ENCODE measurements at places on chromosomes 16 and 17.
A peak's percentile ranks its signal among the peaks of the same experiment; 100 is the strongest.

DNA sequence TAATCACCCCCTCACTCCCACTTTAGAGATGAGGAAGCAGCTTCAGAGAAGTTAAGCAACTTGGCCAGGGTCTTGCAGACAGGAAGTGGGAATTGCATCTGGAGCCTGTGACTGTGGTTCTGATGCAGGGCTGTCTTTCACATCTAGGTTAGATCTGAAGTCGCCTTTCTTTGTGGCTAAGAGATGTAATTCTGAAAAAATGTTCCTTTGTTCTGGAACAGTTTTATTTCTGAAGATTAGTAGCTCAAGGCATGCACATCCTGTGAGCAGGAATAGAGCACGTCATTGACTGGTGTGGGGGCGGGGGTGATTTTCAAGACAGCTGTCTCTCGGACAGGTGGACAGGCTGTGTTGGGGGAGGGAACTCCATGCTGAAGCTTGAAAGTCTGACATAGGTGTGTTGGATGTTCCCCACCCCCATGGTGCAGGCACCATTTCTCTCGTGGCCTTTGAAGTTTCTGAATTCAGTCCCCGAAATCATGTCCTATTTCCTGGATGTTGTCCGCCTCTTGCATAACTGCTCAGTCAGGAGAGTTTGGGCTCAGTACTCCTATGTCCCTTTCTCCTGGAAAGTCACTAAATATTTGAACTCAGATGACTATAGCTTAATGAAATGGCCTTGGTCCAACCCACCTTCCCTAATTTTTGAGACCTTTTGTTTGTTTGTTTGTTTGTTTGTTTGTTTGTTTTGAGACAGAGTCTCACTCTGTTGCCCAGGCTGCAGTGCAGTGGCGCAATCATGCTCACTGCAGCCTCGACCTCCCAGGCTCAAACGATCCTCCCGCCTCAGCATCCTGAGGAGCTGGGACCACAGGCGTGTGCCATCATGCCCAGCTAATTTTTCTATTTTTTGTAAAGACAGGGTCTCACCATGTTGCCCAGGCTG lies 21.0 kb upstream of the HERPUD1 start:
- no peak for DNase-seq

GRCh38 chr17:64117981-64118979 lies 11.7 kb downstream of the ERN1 start:
- DNase-seq, result no peak

DNA sequence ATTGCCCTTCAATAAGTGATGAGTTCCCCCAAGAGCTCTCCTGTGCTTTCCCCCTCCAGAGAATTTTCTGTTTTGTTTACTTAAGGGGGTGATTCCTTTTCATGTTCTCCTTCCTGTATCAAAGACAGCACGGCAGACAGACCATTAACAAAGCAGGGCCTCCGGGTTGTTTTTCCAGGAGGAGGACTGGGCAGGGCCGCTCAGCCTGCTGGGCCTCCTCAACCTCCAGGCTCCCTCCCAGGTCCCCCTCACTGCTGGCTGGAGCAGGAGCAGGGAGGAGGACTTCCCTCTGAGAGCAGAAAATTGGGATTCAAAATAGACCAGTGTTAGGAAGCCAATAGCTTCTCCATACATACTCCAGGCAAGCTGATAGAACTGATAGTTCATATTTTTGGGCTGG lies 20.4 kb downstream of the SDK2 start:
- no peak for DNase-seq

DNA sequence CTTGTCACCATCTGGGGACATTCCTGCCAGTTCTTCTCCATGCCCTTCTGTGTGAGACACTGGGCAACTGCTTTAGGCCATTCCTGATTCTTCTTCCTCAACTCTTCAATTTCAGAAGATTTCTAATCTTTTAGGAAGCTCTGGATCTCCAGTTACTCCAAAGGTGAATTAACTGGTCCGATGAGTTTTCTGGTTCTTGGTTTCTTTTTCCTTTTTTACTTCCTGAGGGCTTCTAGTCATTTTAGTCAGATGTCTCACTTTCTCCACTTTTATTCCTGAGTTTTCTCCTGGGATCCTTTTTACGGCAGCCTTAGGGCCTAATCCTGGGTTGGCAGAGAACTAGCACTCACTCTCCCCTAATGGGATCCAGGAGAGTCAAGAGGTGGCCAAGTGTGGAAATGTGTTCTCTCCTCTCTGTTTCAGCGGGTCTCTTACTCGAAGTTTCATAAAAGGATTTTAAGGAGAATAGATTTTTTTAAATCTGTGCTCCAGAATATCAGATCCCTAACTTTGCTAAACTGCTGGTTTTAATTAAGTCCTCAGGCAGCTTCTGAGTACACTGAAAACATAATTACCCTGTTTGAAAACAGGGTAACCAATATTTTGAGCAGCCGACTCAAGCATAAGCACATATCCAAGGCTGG lies 107.6 kb downstream of the RMI2 start:
- DNase-seq, result no peak

GRCh38 chr17:64281962-64282752 lies 19.1 kb upstream of the TEX2 start:
- DNase-seq, result peak; percentile 39

DNA sequence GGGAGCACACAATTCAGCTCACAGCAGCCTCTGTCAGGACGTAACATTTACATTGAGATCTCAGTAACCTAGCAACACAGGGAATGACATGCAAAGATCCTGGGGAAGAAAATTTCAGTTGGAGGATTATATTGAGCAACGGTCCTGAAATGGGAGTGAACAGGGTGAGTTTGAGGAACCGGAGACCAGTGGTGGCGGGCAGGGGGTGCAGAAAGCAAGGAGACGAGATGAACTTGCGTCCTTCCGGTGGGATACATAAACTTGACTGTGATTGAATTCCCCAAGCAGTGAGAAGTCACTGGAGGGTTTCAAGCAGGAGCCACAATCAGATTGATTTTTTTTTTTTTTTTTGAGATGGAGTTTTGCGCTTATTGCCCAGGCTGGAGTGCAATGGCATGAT lies 51.5 kb downstream of the SHISA6 start:
- no peak for DNase-seq

- DNase-seq, result no peak
These were observed 1.8 kb upstream of the RARA start for GRCh38 chr17:40307001-40307730.

GRCh38 chr17:66496306-66496705 lies 193.9 kb downstream of the PRKCA start:
- no peak for DNase-seq

DNA sequence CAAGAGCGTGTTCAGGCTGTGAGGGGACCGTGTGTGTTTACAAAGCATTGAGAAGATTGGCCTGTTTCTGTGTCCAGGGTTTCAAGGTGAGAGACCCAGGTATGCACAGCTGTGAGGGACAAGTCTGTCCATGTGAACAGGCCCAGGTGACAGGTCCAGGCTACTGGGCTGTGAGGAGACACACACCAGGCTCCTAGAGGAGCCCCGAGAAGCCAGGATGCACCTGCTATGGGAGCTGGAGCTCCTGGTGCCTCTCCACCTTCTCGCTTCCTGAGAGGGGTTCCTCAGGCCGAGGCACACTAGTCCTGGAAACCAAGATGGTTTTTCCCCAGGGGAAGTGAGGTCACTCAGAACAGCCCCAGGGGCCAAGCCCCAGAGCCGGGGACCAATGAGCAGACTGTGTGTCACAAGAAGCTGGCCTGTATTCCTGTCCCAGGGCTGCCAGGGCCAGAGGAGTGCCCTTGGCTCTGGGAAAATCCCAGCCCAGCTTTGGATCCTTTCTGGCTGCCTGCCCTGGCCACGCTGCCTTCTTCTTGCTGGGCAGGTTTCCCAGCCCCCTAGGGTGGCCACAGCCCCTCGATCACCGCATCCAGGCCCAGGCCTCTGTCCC lies 153.4 kb upstream of the PLCG2 start:
- no peak for DNase-seq

DNA sequence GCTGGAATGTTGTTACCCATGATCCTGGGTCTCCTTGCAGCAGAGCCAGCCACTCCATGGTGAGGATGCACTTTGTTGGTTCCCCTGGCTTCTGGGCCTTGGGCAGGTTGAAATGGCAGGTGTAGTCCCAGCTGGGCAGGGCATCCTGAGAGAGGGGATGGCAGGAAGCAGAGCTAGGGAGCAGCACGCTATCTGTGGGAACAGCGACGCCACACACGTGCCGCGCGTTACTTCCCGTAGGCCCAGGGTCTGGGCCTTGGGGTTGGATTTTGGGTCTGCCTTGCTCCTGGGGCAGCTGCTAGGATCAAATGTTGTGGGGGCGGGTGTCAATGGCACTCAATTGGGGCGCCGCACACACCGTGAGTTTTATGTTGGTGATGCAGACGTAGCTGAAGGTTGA lies 368.0 kb downstream of the CPPED1 start:
- no peak for DNase-seq

GRCh38 chr17:72430611-72431432 lies 310.0 kb downstream of the SOX9 start:
- no peak for DNase-seq

- peak; percentile 44 for DNase-seq
These were observed 28.3 kb downstream of the VPS35L start for GRCh38 chr16:19583665-19584300.

DNA sequence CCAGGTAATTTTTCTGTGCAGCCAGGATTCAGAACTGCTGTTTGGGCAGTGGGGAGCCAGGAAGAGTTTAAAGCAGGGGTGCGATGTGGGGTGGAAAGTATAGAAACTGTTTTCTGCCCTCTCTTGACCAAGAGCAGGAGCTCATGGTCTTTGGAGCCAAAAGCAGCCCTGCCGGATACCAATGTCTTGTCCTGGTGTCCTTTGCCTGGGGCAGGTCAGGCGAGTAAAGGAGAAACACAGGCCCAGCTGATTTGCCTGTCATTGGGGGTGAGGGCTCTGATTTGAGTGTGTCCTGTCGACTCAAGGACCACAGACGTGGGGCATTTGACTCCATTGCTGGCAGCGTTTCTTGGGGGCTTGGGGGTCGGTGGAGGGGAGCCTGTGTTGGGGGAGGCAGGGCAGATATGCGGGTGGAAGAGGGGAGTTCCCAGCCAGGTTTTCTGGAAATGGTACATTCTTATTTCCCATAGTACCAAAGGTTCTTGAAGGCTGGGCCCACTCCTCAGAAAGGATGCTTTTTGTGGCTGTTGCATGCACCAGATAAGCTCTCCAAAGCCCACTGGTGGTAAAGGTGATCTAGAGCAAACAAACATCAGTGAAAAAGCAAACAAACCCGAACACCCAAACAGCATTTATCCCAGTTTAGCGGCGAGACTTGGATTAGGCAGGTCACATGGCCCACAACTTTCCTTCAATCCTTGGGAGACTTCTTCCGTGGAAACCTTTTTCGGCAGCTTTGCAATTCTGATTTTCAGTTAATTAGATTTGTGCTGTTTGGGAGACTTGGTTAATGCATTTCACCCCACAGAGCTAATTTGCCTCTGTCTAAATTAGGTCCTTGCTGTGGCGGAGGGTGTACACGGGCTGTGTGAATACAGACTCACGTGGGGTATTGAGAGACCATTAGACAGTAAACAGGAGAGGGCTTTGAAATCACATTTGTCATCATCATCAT lies 59.0 kb downstream of the MSI2 start:
- DNase-seq, result no peak

- no peak for DNase-seq
These were observed 30.6 kb upstream of the FAAP100 start for GRCh38 chr17:81582749-81583148.

GRCh38 chr17:76408037-76408849 lies 23.8 kb downstream of the SPHK1 start:
- DNase-seq, result peak; percentile 72

DNA sequence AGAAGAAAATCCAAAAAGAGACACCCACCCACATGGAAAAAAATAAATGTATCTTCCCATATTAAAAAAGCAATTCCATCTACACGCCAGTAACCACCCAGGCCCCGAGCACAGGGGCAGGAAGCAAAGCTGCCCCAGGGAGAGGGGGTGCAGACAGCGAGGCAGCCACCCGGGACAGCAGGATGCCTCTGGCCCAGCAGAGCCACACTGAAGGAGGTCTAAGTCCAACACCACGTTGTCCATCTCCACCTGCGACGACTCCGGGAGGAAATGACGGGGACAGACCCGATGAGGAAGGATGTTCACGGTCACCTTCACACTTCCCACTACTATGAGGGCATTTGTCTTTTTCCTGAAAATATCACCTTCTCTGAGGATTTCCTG lies 14.4 kb upstream of the CYTH1 start:
- DNase-seq, result no peak

DNA sequence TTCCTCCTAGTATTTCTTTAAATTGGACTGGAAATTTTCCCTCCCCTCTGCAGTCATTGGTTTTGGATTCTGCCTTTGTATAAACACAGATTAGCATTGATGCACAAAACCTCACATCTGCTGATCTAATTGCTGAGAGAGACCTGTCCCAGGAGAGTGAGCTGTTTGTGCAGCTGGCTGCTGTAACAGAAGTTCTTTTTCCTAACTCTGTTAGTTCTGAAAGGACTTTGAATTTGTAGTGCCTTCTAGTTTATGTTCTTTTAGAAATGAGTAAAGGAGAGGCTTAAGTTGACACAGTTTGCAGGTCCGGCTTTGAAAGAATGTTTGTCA lies 45.2 kb upstream of the KPNB1 start:
- no peak for DNase-seq

DNA sequence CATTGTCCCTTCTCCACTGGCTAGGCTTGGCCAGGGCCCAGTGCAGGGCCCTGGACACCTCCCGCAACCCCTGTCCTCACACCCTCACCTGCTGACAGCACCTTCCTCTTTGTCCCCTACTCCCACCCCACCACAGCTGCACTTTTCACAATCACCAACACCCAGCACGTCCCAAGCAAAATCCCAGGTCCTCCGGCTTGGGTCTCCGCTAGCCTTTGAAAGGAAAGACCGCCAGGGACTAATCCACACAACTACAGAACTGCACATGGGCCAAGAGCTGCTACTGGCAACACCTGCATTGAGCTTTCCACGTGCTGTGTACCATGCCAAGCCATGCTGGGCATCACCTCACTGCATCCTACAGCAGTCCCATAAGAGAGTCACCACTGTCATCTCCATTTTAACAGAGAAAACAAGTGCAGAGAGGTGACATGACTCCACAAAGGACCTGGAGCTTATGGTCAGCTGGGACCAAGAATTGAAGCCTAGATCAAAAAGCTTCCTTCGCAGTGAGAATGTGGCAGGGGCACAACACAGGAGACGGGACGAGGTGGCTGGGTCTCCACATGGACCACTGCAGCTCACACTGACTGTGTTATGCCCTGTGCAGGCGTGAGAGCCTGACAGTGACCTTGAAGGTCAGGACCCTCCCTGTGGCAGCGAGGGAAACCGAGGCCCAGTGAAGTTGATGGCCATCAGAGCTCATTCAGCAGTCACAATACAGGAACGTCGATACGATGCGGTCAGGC lies 22.5 kb downstream of the FBXO31 start:
- DNase-seq, result no peak

DNA sequence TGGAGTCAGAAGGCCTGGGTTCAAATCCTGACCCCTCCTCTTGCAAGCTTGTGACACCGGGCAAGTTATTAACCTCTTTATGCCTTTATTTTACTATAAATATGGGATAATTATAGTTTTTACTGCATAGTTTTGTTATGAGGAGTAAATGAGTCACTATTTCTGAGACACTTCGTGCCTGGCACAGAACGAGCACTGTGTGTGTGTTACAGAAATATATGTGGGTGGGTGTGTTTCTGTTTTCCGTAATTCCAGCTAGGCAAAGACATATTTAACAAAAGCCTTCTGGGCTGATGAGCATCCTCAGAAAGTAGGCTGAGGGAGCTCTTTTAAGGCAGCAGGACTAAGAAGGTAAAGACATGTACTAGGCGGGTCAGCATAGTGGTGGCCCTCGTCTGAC lies 417.9 kb downstream of the MAF start:
- no peak for DNase-seq

GRCh38 chr16:23999663-24000062 lies 163.9 kb downstream of the PRKCB start:
- DNase-seq, result no peak

- DNase-seq, result no peak
These were observed 52.6 kb downstream of the NOS2 start for GRCh38 chr17:27747462-27748359.
